ENCODE measurements at places on chromosomes 12 and 14.

GRCh38 chr14:37709419-37710195 lies 114.2 kb downstream of the TTC6 start:
- no peak for DNase-seq

- DNase-seq: no peak
Measured at GRCh38 chr14:58832095-58832521, 194.3 kb downstream of the DACT1 start.

GRCh38 chr12:108861878-108862587 lies 4.7 kb upstream of the SSH1 start:
- DNase-seq: no peak

DNA sequence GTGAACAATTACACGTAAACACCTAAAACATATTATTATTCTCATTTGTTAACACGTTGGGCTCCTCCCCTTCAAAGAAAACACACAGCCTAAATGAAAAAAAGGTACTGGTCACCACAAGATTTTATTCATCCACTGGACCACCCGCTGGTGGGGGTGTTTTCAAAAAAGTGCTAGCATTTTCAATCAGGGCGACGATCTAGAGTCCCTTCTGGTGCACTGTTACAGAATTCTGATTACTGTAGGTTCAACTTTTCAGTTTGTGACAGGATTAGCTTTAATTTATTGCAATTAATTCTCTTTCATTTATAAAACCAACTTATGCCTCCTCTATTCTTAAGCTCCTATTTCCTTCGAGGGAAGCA lies 443 bp downstream of the MAGOHB start:
- no peak for DNase-seq

DNA sequence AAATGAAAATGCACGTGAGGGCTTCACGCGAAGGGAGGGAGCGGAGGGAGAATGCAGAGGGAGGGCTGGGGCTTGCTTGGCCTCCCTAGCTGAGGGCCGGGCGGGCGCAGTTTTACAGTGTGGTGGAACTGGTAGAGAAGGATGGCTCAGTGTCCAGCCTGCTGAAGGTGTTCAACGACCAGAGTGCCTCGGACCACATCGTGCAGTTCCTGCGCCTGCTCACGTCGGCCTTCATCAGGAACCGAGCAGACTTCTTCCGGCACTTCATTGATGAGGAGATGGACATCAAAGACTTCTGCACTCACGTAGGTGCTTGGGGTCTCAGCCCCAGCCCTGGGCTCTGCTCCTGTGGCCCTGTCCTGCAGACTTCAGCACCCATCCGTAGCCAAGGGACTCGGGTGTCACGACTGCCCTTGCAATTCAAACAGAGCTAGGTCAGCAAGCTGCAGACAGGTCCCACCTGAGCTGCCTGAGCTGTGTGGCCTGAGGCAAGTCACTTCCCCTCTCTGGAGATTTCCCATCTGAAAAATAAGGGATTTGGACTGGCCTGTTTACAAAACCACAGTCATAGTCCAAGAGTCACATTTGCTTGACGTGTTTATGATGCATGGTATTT lies 18.4 kb downstream of the OTUB2 start:
- DNase-seq: no peak

- DNase-seq: peak; percentile 20
Measured at GRCh38 chr14:39175445-39176262, 600 bp downstream of the PNN start.

GRCh38 chr12:6872073-6873048 lies 742 bp downstream of the SPSB2 start:
- peak; percentile 70 for DNase-seq

GRCh38 chr14:60723907-60724618 lies at the start of gene SIX4:
SIX4 (minus strand) TSS chr14:60724351; CDS start chr14:60724074, 277 bp downstream.
- DNase-seq: no peak

DNA sequence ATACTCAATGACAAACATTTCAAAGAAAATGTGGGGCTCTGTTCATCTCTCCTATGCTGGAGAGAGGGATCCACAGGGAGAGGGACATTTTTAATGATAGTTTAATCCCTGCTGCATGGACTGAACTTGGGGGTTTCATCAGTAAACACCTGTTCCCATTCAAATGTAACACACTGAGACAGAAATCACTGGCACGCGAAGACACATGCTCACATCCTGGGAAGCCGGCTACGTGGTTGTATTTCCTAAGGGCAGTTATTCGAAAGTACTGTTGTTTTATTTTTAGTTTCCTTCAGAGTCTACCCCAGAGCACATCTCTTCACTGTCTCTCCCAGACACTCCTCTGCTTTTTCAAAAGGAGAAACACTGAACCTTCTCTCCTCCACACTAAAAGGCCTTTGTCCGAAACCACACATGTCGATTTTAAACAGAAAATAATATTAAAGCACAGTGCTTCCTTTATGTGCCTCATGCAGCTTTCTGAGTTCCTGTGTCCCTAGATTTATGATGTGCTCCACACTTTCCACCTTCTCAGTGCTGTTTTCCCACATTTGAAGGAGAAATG lies 52.8 kb downstream of the PTHLH start:
- DNase-seq: no peak

GRCh38 chr12:52612431-52613383 lies 5.7 kb downstream of the KRT73 start:
- DNase-seq: no peak

- DNase-seq: no peak
Measured at GRCh38 chr12:132579744-132580143, 30.6 kb downstream of the LRCOL1 start.

GRCh38 chr12:64545081-64545382 lies 65.3 kb upstream of the RASSF3 start:
- no peak for DNase-seq

- DNase-seq: no peak
Measured at GRCh38 chr12:52631676-52632459, 13.5 kb upstream of the KRT73 start.

- no peak for DNase-seq
Measured at GRCh38 chr12:131120831-131121271, 167.1 kb downstream of the ADGRD1 start.

DNA sequence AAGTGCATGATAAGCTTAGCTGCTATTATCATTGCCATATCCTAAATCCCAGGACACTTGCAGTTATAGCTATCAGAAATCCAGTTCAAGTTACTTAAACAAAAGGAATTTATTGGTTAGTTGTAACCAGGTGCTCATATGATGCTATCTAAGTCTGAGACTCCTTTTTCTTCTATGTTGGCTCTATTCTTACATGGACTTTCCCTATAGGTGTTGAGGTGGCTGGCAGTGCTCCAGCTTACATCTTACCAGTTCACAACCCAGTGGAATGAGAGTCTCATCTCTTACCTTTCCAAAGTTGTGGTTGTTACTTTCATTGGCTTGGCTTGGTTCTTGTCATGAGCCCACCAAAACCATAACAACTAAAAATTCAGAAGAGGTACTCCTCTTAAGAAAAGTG lies 94.6 kb downstream of the DACT1 start:
- no peak for DNase-seq

GRCh38 chr12:15996254-15996653 lies 85.1 kb downstream of the DERA start:
- DNase-seq: no peak

GRCh38 chr12:75890660-75891059 lies 140.9 kb downstream of the PHLDA1 start:
- DNase-seq: no peak

- DNase-seq: no peak
Measured at GRCh38 chr14:77616133-77616453, 344 bp downstream of the SPTLC2 start.

- no peak for DNase-seq
Measured at GRCh38 chr14:31090883-31091764, 64.9 kb upstream of the STRN3 start.

DNA sequence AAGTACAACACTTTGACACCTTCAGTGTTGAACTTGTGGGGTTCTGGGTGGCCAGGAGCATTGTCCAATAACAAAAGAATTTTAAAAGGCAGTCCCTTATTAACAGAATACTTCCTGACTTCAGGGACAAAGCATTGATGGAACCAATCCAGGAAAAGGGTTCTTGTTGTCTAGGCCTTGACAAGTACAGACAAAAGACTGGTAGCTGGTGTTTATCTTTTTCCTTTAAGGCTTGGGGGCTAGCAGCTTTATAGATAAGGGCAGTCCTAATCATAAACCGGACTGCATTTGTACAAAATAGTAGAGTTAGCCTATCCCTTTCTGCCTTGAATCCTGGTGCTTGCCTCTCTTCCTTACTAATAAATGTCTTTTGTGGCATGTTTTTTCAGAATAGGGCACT lies 27.4 kb downstream of the FAM177A1 start:
- DNase-seq: no peak

- DNase-seq: no peak
Measured at GRCh38 chr12:66693901-66694513, 15.1 kb upstream of the GRIP1 start.

DNA sequence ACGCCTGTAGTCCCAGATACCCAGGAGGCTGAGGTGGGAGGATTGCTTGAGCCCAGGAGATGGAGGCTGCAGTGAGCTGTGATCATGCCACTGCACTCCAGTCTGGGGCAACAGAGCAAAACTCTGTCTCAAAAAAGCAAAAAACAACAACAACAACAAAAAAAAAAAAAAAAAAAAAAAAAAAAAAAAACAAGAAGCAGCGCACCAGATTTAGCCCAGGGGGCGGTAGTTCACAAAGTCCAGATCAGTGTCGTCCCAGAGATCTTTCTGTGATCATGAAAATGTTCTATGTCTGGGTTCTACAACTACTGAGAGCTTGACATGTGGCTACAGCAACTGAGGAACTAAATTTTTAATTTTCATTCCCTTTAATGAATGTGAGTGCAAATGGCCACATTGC lies 27.4 kb downstream of the OAS2 start:
- no peak for DNase-seq

GRCh38 chr14:29016050-29016900 lies 249.7 kb downstream of the FOXG1 start:
- no peak for DNase-seq

- DNase-seq: no peak
Measured at GRCh38 chr12:118145113-118145797, 9.3 kb downstream of the PEBP1 start.

- DNase-seq: no peak
Measured at GRCh38 chr14:103013028-103013427, 44.3 kb downstream of the CDC42BPB start.

DNA sequence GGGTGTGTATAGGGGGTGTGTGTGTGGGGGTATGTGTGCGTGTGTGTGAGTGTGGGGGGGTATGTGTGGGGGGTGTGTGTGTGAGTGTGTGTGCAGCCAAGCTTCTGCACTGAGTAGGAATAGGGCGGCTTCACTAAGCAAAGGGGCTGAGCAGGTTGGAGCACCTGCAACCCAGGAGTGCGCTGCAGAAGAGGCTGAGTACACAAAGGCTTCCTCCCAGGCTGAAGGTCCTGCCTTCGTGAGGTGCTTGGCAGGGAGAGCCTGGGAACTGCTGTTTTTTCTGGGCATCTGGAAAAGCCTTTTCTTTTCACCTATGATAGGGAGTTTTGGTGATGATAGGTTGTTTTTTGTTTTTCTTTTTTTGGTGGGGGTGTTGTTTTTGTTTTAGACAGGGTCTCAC lies 6.0 kb upstream of the NUDT14 start:
- no peak for DNase-seq

GRCh38 chr14:72952171-72952570 lies 25.9 kb downstream of the DCAF4 start:
- no peak for DNase-seq

GRCh38 chr12:14256121-14256520 lies 109.4 kb upstream of the ATF7IP start:
- DNase-seq: no peak

GRCh38 chr14:80323038-80323665 lies 111.8 kb upstream of the DIO2 start:
- no peak for DNase-seq

DNA sequence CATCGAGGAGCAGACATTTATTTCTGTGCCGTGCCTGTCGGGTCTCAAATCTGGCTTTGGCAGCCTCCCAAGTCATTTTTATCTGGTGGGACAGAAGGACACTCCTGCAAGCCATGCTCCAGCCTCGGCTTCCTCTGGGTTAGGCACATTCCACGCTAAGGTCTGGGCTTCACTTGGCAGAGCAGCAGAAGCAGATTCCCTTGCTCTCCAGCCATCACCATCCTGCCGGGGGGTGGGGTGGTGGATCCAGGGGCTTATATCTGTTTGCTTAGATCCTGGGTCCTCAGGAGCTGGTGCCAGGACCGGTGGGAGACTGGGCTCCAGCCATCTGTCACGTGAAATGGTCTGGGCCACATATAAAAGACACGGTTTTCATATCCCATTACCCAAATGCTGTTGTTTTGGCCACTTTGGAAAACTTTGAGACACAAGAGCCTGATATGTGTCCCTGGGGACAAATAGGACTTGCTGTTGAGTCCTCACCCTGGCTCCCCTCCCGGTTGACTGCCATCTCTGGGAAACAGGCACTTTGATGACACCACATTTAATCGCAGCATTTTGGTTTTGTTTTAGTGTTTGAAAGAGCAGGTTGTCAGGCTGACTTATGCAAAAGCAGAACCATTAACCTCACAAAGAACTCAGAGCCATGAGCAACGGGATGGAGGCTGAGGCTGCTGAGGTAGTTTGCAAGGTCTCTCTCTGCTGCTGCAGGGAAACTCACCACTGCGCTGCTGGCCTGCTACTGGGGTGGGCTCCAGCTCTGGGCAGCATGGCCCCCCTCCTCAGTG lies 69.6 kb upstream of the PRMT8 start:
- no peak for DNase-seq

GRCh38 chr12:62697893-62698292 lies 231.3 kb downstream of the MON2 start:
- no peak for DNase-seq

DNA sequence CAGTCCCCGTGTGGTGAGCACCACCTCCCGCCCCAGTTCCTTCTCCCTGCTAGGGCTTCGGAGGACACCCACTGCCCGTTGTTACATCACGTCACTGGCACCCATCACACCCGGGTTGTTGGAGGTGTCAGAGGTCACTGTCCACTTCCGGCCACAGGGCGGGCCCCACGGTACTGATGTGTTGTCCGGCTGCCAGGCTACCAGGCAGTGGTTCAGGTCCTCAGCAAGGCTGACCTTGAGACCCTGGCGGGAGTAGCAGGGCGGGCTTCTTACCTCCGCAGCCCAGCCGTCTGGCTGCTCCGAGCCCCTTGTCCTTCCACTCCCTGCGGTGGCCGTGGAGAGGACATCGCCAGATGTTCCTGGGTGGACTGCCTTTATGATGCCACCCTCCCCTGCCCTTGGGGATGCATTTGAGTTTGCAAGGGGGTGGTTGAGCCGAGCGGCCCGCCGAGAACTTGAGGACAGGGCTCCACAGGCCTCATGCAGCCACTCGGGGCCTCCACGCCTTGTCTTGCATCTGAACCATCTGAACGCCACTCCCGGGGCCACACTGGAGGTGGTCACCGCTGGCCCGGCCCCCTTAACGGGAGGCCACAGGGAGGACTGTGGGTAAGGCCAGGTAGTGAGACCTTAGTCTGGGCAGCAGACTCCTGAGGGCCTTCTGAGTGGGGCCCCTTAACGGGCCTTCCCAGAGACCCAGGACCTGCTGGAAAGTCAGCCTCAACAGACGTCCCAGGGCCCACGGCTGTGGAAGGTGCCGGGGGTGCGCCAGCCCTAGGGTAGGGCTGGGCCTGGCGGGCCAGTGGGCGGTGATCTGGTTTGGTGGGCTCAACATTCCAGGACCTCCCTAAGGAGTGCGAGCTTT lies 27.1 kb upstream of the PLD4 start:
- no peak for DNase-seq

- no peak for DNase-seq
Measured at GRCh38 chr12:105970885-105971284, 167.9 kb downstream of the NUAK1 start.
